Amygdala (tissue), 56 donors: ENCODE measurements at places on chromosomes 1 and 21.

- DNase-seq: no peak
Observed at GRCh38 chr1:116182019-116182714, 71.0 kb downstream of the MAB21L3 start.

DNA sequence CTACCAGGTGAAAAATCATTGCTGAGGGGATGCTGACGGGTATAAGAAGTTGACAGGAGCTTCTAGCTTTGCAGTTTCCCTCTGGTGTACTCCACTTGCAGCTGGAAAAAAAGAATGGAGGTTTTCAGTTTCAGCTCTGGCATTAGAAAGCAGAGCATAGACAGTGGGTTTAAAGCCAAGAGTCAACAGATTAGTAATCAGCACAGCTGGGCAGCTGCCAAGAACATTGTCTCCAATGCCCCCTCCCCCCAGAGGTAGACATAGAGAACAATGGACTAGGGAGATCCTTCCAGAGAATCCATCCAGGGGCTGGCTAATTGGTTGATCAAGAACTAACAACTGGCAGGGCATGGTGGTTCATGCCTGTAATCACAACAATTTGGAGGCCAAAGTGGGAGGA is 10.1 kb upstream of the ZBTB8B start:
- DNase-seq: no peak

- DNase-seq: no peak
Observed at GRCh38 chr1:206430031-206430983, 40.0 kb upstream of the IKBKE start.

GRCh38 chr1:55329808-55330432 is 114.8 kb upstream of the USP24 start:
- no peak for DNase-seq

- DNase-seq: no peak
Observed at GRCh38 chr1:84382127-84382526, 16.2 kb upstream of the DNASE2B start.

- DNase-seq: no peak
Observed at GRCh38 chr1:199123615-199124014, 484.8 kb downstream of the PTPRC start.

DNA sequence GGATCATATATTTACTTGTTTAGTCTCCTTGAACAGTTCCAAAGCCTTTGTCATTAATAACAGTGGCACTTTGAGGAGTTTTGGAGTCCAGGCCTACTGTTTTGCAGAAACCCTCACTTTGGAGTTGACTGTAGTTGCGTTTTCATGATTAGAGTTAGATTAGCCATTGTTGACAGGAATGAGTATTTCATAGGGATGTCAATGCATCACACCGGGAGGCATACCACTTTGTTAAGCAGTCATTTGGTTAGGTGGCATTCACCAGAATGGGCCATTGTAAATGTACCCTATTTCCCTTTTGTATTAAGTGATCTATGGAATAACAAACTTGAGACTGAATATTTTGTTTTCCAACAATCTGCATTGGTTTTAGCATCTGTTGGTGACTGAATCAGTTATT is 11.8 kb downstream of the MRPS6 start:
- DNase-seq: no peak

- DNase-seq: peak; percentile 28
Observed at GRCh38 chr1:167439301-167439988, 78.9 kb downstream of the CD247 start.

GRCh38 chr1:6118415-6118814 is 61.7 kb downstream of the CHD5 start:
- DNase-seq: no peak

DNA sequence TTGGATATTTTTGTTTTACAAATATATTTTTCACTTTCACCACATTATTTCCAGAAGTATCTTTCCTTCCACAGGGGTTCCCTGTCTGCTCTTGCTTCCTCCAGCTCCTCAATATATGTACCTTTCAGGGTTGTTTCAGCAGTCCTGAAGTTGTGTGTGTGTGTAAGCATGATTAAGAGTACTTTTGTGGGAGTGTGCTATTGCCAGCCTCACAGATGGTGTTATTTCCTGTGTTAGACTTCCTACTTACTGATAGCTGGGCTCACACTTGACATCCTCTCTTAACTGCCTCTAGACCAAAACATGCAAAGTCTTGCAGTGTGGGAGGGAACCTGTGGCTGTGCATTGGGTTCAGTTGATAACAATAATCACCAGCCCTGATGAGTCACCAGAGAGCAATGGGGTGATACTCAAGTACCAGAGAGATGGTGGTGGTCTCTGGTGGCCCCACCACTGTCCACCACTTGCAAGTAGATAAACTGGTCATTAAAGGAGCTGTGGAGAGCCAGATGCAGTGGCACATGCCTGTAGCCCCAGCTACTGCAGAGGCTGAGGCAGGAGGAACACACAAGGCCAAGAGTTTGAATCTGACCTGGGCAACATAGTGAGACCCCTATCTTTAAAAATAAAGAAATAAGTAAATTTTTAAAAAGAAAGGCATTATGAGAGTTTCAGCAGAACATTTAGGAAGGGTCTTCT is 126.7 kb downstream of the NR5A2 start:
- no peak for DNase-seq

DNA sequence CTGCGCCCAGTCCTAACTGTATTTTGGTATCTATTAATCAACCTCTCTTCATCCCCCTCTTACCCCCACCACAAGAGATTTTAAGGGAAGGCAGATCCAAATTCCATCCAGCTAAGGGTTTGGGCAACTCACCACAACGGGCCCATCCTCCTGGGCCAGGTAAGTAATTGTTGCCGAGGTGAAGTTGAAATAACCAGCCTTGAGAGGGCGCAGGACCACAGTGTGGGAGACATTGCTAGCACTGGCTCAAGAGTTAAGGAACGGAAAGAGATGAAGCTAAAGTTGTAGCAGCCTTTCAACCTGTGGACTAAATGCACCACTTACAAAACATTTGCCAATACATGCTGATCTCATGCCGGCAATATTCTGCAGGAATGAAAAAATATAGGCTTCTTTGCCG is 5.9 kb downstream of the SSR2 start:
- DNase-seq: no peak

DNA sequence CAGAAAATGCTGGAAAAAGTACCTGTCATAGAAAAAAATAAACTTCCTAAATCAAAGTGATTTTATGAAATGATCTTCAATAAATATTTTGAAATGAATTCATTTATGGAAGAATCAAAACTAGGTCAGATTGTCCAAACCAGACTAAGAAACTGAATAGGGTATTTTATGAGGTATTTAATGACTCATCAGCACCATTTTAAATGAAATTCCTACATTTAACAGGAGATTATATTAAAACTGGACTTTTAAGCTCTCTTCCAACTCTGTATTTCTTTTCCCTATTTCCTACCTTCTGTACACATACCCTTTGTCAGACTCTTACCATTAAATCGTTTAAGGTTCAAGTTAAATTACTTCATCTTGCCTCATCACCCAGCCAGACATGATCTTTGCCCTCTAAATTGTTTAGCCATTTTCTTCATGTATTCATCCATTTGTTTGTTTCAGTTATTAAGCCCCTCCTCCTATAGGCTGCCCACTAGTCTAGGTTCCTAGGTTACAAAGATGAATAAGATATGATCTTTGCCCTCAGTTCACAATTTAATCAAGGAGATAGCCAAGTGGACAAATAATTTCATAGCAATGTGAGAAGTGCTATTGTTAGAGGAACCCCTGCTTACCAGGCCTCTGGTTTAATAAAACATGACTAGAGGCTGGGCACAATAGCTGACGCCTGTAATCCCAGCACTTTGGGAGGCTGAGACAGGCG is 25.0 kb downstream of the TATDN3 start:
- DNase-seq: no peak

GRCh38 chr1:74963120-74963519 is 171.1 kb upstream of the LHX8 start:
- DNase-seq: no peak

DNA sequence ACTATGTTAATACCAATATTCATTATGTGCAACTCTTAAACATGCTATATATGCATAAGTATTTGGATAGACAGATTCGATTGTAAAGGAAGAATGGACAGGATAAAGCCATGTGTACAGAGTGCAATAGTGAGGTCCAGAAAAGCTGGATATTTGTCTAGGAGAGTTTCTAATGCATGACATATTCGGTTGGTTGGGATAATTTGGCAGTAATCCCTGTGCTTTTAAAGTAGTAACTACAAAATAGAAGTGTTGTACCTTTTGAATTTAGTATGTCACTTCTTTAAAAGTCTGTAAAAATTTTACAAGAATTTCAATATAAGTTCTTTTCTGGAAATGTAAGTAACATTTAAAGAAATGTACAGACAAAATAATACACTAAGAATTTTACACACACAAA is 774.5 kb downstream of the USP25 start:
- DNase-seq: no peak

- DNase-seq: no peak
Observed at GRCh38 chr1:62356257-62356835, 37.1 kb upstream of the KANK4 start.

DNA sequence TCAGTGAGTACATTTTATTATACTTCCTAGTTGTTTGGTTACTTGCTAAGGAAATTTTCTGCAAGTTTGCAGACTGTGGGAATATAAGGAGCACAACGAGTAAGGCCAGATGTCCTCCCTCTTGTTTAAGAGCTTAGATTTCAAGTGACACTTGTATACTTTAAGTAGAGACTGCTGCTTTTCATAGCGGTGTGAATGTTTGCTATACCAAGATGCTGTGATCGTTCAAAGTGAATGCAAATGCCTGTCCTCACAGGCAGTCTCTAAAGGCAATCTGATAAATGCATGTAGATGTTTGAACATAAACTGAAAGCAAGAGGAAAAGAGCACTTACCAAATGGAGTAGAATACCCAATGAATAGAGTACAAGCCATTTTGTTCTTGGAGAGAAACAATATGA is 226.4 kb downstream of the NRIP1 start:
- DNase-seq: no peak

GRCh38 chr1:246534114-246534513 is 27.0 kb upstream of the SMYD3 start:
- no peak for DNase-seq

DNA sequence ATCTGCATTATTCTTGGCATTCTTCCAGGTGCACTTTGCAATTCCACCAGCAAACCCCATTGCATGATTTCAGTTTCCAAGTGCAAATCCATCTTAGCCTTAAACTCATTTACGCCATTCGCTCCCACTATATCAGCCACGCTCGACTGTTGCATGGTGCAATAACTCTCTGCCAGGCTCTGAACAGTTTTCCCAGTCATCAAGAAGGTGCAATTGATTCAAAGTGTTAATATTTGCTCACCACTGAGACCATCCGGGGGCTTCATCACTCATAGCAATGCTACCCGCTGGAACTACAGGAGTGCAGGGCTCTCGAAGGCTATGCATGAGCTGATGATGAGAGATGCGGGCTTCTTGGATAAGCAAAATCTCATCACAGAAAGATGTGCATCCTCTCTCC is 488.2 kb downstream of the OMA1 start:
- no peak for DNase-seq

GRCh38 chr1:247111700-247112478 is 7.7 kb upstream of the ZNF669 start:
- peak; percentile 20 for DNase-seq

DNA sequence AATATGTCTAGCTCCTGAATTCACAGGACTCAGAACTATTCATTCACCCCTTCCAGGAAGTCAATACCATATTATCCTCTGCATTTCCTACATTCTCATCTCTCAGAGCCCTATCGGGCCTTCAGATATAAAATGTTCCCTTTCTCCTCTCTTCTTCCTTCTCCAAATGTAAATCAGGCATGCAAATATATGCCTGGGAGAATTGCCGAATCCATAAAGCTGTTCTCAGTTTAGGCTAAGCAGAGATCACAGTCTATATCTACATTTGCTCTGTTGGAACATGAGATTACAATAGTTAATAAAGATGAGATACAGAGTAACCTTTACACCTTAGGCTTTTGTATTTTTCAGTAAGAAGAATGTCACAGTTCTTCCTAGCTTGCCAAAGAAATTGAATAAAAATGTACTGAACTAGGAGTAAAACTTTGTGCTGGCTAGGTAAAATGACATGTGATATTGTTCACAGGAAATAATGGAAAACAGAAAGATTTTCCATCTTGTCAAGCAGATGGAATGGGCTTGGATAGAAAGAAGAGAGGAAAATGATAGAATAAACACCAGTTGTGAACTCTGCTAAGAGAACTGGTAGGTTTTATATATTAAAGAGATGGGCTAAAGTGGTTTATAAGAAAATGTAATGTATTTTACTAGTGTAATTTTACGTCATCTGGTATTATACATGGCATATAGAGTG is 161.5 kb downstream of the NRIP1 start:
- DNase-seq: no peak

- no peak for DNase-seq
Observed at GRCh38 chr1:15362737-15363128, 47.0 kb upstream of the EFHD2 start.

DNA sequence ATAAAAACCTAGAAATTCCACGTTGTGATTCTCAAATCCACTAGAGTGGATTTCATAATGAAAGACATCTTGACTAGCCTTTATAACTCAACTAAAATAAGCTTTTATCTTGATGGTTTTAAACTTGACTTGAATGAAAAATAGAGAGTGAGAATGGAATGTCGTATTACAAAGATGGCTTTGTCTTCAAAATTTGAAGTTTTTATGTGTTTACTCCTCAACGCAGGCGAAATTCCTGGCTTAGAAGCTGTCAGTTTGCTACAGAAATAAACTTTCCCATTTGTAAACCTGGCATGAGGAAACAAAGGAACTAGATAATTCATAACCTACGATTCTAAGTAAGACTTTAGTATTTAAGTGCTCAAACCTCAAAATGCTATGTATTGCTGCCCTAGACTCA is 90.0 kb upstream of the KRTAP19-8 start:
- no peak for DNase-seq

DNA sequence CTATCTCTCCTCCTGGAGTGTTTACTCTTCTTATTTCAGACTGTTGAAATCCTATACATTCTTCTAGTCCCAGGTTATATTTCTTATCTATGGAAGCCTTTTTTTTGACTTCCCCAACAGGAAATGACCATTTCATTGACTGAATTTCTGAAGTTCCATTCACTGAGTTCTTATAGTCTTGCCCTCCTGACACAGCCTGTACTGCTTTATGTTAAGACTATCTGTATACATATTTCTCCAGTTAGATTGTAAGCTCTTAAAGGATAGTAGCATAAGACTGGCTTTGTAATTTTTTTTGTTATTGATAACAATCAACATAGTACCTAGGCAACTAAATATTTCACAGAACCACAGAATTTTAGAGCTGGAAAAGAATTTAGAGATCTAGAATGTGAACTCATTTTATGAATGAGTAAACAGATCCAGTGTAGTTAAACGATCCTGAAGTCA is 14.9 kb upstream of the MACF1 start:
- DNase-seq: no peak
